Neural crest cell (in vitro differentiated cells): ENCODE measurements at places on chromosomes 11 and 22.

DNA sequence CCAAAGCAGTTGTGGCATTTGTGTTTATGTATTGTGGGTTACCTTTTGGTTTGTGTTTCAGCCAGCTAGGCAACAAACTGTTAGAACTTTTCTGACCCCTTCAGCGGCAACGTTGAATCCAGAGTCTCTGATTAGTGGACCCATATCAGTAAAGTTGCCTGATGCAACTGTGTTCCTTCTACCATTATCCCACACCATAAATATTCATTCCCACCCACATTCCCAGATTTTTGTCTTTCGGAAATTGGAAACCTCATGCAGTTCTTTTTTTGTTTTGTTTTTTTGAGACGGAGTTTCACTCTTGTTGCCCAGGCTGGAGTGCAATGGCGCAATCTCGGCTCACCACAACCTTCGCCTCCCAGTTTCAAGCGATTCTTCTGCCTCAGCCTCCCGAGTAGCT, 30.7 kb upstream of the RBX1 start:
- no peak for DNase-seq

DNA sequence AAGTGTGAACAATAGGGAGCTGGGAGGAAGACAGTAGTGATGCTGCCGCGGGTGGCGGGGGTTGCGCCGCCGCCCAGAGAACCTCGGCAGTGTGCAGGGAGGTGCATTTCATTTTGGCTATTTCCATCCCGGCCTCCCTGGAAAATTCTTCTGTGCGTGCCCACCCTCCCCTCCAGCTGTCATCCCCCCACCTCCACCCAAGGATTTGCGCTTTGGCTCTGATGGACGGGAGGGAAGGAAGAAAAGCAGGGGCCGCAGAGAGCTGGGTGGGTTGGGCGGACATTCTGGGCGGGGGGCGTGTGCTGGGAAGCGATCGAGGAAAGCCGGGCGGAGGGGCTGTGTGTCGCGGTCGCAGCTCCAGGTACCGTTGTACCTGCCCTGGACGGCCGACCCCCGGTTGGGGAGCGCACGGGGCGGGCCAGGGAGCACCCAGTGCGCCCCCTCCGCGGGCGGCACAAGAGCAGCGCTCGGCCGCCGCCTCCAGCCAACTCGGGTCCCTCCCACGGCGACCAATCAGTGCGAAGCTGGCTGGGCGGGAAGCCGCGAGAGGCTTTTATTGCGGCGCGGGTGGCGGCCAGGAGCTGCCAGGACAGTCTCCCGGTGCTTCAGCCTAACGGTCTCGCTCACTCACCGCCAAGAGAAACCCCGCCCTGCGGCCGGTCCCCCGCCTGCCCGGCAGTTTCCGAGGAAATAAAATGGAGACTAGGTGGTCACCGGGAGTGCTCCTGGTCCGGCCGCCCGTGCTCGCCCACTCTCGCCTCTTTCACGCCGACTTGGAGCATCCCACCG, 1.6 kb downstream of the NCAM1 start:
- DNase-seq = peak; percentile 67

- no peak for DNase-seq
Measured at GRCh38 chr11:16759857-16760508, 21.5 kb downstream of the C11orf58 start.

DNA sequence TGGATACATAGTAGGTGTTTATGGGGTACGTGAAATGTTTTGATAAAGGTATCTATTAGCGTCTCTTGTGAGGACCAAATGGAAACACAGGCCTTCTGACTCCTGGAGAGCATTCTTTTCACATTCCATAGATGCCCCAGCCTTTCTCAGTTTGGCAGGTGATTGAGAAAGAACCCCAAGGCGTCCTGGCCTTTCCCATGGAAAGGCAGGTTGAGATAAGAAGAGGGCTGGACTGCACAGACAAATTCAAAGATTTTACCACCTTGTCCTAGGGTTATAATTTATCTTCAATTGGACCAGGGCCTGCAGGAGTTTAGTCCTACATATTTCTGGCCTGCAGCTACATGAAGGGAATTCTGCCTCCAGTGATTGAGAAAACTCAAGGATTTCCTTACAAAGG, 661 bp upstream of the OLFML1 start:
- no peak for DNase-seq
